Activated CD4-positive, alpha-beta T cell treated with anti-CD3 and anti-CD28 coated beads for 4 hours (primary cell): ENCODE measurements at places on chromosomes 2 and 18.
A peak's percentile ranks its signal among the peaks of the same experiment; 100 is the strongest.

DNA sequence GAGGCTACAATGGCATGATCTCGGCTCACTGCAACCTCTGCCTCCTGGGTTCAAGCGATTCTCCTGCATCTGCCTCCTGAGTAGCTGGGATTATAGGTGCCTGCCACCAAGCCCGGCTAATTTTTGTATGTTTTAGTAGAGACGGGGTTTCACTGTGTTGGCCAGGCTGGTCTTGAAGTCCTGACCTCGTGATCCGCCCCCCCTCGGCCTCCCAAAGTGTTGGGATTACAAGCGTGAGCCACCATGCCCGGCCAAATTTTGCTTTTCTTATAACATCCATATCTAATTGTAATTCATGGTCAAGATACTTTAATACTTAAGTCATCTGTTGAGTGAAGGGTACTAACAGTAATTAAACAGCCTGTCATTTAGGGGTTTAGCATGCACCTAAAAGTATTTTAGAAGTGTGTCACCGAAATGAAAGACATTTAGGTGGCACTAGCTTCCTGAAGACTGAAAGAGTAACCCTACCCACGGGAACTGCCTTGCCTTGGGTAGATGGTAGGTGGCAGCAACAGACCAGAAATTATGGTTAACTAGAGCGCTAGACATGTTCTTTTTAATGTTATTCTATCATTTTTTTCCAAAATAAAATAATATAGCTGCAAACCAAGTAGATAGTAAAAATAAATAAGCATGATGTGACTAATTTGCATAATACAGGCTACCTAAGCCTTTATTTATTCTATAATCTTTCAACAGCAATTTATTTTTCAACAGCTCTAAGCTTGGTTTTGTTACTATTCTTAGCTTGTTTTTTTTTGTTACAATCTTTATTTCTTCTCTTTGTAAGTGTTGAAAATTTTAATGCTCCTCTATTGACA, 8.6 kb upstream of the ACYP2 start:
- DNase-seq, result peak; percentile 6

DNA sequence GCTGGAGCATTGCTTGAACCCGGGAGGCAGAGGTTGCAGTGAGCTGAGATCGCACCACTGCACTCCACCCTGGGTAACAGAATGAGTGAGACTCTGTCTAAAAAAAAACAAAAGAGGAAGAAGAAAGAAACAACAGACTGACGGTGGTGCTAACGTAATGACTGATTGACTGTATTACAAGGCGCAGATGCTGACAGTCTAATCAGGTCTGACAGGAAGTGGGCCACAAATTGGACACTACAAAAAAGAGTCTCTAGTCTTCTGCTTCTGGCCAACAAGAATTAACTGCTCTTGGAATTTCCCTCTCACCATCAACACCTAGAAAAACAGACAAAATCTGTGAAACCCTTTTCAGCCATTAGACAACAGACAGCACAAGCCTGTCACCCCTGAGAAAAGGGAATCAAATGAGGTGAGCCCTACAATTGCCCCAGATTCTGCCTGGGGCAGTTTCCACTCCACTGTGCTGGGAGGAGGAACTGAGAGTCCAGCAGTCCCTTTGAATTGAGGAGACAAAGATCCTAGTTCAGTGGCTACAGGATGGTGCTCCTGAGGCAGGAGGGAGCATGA, 43.3 kb downstream of the SNED1 start:
- DNase-seq, result no peak

DNA sequence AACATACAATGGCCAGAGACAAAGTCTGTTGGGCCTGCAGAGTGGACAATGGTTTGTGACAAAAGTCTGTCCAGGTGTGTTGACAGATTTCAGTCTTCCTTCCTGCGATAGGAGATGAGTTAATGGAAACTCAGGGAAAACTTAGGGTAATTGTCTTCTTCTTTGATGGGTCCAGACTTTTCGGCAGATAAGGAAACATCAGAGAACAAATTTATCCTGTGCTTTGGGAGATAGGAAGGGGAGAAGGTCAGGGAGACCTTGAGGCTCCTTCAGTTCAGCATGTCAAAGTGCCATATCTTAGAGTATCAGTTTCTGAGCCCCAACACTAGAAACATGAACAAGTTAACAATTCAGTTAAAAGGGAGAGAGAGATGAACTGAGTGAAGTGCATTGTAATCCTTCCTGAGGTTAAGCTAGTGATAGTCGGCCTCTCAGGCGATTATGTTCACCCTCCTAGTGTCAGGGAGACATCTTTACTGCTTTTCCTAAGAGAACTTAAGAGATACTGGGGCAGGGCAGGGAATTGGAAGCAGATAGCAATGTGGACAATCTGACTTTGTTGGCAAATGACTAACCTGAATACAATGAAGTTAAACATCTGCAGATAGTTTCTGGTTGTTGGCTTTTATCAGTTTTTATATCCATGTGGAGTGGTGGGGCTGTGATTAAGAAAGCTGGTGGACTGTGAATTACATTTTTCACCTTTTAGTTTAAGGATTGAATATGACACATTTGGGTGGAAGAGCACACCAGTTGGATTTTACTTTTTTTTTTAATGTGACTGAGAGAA, 248.8 kb upstream of the FN1 start:
- DNase-seq, result no peak

GRCh38 chr2:73050121-73050545, 21.4 kb downstream of the SFXN5 start:
- DNase-seq, result no peak

GRCh38 chr2:112712465-112712864, 8.4 kb upstream of the NT5DC4 start:
- DNase-seq, result no peak

DNA sequence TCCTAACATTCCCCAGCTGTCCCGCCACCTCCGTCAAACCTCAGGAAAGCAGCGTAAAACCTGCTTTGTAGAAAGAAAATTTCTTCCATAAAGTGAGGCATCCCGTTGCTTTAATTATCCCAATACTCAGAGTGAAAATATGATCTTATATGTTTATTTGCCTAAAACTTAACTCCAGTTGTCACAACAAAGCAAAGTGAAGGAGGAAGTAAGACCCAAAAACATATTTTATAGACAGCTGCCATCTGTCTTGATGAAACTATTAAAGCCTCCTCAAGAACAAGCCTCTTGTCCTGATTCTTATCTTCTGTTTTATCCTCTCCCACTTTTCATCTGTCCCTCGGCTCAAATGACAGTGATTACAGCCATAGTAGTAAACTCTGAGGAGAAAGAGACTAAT, 28.9 kb upstream of the LPIN2 start:
- no peak for DNase-seq

GRCh38 chr18:68728081-68728700, 13.3 kb upstream of the TMX3 start:
- no peak for DNase-seq

- no peak for DNase-seq
These were observed 760.5 kb downstream of the SATB2 start for GRCh38 chr2:198697218-198697617.

DNA sequence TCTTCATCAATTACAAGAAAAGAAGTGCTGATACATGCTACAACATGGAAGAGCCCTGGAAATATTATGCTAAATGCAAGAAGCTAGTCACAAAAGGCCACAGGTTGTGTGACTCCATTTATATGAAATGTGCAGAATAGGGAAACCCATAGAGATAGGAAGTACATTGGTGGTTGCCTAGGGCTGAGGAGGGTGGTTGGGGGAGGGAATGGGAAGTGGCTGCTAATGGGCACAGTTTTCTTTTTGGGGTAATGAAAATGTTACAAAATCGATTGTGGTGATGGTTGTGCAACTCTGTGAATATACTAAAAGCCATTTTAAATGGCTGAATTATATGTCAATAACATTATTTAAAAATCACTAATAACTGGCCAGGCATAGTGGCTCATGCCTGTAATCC, 24.3 kb upstream of the RESP18 start:
- no peak for DNase-seq
